ENCODE measurements at places on chromosomes 4 and X.

DNA sequence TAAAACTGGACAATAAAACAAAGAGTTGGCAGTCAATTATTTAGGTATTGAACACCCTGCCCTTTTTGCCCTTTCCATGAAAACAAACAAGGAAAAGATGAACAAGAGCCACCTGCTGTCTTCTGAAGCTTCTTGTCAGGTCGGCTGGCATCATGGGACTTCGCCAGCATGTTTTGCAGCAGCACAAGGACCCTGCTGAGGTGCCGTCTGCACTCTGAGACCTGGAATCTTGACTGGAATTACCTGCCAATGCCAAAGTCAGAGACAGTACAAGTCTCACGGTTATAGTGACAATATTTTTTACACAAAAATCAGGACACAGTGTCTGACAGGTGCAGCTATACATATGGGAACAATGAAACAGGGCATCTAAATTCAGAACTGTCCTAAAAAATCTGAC lies 284.5 kb downstream of the GASK1B start:
- DNase-seq, result no peak

DNA sequence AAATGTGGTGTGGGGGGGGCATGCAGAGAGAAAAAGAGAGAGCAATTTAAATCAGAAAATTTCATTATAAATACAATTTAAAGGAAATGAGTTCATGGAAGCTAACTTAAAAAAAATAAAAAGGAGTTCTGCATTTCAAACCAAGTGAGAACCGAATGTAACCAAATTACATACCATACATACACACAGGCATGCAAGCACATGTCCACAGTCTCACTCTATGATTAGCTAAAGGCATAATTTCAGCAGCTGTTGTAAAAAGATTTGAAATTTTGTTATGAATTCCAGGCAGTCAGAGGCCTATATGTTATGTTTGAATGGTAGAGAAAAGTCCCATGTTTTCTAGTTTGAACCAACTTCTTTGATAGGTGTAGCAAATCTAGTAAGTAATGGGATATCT lies 611.6 kb upstream of the ADGRL3 start:
- no peak for DNase-seq

DNA sequence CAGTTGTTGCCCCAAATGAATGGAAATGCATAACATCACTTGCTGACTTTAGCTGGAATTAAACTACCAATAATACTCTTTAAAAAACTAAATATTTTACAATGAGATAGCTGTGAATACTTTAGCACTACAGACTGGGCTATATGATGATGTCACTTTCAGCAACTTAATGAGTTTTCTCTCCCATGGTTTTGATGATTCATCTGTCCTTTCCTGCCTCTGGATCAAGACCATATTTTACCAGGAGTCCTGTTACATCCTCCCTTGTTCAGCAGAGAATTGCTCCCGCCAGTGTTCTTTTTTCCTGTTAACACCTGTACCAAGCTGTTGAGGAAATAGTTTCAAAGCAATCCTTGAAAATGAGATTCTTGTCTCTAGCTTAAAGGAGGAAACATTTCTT lies 543.0 kb downstream of the SPRY1 start:
- DNase-seq, result no peak

DNA sequence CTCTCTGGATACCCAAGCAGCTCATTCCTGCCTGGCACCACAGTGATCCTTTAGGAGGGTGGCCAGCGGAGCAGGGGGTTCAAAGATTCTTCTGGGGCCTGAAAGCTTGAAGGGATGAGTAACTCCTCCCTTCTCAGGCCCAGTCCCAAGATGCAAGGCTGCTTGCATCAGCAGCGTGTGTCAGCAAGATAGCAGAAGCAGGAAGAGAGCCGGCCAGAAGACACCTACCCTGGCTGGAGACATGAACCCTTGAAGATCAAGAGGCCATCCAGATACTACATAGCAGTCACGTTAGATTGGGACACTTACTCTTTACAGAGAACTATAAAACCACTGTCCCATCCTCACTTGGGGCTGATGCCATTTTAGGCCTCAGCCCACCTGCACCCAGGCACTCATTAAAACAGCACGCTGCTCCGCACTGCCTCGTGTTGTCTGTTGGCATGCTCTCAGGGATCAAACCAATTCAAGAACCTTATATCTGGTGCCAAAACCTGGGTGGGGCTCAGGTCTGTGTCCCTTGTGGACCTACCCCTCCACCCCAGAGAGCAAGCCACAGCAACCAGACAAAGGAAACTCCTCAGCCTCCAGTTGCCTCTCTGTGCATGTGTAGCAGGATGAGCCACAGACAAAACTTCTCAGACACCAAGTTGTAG lies 6.5 kb downstream of the UGT2B17 start:
- DNase-seq, result no peak

GRCh38 chrX:69150281-69150960 lies 14.8 kb downstream of the PJA1 start:
- no peak for DNase-seq

GRCh38 chr4:5526080-5526846 lies 182.1 kb downstream of the EVC2 start:
- DNase-seq, result no peak

- no peak for DNase-seq
Observed at GRCh38 chr4:159266981-159267868, 164.3 kb downstream of the RAPGEF2 start.

GRCh38 chr4:24513718-24514117 lies 70.6 kb downstream of the DHX15 start:
- DNase-seq, result no peak

GRCh38 chr4:3212391-3213105 lies 36.4 kb upstream of the MSANTD1 start:
- DNase-seq, result no peak
